ENCODE measurements at places on chromosomes 12 and 14.

DNA sequence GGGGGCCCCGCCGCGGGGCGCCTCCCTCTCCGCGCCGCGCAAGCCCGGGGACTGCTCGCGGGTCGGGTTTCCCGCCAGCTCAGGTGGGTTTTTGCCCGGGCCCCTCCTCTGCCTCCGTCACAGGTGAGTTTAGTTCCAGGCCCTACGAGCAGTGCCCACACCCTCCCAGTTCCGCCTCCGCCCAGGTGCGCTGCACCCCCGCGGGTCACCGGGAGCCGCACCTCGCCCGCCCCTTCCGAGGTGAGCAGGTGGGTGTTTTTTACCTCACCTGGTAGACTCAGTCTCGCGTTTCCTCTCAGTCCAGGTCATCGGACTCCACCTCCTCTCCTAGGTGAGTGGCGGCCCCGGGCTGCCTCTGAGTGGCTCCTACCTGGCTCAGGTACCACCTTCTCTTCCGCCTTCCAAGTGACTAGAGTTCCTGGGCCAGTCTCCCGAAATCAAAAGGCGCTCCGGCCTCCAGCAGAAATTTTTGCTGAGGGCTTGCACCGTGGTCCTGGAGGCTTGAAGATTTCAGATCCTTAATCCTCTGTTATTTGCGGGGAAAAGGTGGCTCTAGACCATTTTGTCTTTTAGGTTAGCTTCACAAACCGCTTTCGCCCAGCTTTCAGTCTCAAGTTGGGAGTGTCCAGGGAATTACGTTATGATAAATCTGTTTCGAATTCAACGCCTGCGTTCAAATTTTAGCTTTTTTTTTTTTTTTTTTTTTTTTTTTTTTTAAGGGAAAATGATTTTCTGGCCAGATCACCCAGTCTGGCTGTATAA, at the start of gene TMEM30B:
Gene TMEM30B, minus strand, starts transcription at position 153 of the 762 bp plus-strand sequence. CDS start 191 bp downstream, outside the sequence.
- no peak for DNase-seq

GRCh38 chr14:49732896-49733295, 35.1 kb upstream of the KLHDC2 start:
- no peak for DNase-seq

- DNase-seq = peak; percentile 39
Observed at GRCh38 chr12:57087691-57088353, 1.1 kb upstream of the NAB2 start.

DNA sequence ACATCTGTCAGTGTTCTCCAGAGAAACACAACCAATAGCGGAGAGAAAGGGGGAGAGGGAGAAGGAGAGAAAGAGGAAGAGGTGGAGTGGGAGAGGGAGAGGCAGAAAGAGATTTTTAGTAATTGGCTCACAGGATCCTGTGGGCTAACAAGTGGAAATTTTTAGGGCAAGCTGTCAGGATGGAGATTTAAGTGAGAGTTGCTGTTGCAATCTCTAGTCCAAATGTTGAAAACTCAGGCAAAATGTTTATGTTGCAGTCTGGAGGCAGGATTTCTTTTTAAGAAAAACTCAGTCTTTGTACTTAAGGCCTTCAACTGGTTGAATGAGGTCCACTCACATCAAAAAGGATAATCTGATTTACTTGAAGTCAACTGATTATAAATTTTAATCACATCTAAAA, 12.5 kb upstream of the GLIPR1L2 start:
- DNase-seq = no peak

DNA sequence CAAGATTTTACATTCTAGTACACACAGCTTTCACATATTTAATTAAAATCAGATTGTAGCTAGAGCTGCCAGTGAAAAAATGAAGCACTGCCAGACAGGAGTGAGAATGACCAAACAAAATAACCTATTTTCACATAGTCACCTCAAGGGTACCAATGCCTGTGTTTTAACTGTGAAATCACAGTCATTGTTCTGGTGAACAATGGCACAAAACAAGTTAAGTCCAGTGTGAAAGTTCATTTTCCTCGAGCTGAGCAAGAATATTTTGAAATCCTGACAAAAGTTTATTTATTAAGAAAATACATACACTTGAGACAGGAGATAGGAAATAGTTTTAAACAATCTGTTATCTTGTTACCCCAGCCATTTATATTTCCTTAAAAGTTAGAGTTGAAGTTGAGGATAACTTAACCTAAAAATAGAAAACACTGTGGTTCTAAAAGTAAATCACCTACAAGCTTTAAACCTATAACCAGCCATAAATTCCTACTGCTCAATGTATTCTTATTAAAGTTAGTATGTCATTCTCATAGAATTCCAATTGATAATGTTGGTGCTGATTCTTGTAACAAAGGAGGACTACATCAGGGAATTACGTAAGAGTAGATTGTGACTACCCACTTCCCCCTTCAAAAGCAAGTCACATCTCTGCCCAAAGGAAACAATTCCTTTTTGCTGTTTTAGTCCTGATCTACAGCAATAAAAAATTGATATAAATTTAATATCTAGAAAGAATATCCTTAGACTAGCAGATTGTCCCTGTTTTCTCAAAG, 15.9 kb downstream of the DENND5B start:
- no peak for DNase-seq

- no peak for DNase-seq
Observed at GRCh38 chr12:7844116-7844515, 28.6 kb downstream of the SLC2A14 start.

- DNase-seq = no peak
Observed at GRCh38 chr12:96350982-96351381, 49.3 kb downstream of the CDK17 start.

GRCh38 chr12:92593734-92594402, 108.9 kb upstream of the PLEKHG7 start:
- DNase-seq = peak; percentile 12

DNA sequence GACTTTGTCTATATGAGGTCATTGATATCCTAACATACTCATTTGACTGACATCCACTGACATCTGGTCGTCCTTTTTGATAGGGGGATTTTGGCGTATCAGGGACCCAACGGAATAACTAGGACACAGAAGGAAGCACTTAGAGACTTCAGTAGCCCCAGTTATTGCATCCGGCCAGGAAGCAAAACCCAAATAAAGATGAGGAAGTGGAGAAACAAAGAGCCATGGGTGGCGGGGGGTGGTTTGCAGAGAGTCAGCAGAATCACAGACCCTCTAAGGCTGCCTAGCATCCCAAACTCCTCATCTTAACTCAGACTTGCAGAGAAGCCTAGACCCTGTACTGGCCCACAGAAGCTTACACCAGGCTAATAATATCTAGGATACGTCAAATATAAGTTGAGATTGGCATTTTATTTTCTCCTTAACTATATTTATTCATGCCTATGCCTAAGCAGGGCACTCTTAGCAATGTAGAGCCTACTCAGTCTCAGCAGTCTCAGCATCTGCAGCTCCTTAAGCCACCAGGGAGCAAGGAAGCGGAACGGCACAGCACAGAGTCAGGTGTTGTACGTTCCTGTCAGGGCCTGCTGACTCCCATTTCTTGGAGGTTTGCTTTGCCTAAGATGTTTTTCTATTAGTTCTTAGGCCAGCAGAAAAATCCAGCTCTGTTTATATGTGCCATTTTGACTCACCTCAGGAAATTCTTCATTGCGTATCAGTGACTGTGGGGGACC, 45.1 kb downstream of the KCNA1 start:
- DNase-seq = no peak
